ENCODE measurements at places on chromosomes 1 and 21.

DNA sequence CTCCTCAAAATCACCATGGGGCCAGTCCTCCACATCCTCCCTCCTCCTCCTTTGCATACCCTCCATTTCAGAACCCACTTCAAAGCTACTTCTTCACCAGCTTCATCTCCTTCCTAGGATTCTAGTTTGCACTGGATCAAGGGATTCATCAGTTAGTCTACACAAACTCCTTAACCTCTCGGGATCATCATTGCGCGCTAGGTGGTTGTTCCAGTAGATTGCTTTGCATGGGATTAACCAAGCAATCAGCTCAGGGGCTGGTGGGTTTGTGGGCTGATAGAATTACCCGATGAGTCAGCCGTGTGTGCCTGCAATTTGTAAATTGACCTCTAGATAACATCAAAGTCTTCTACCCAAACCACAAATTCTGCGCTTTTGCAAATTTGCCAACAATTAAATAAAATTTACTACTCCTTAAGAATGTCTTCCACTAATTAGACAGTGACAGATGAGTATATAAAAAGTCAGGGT, 7.7 kb downstream of the KANK4 start:
- DNase-seq: no peak

DNA sequence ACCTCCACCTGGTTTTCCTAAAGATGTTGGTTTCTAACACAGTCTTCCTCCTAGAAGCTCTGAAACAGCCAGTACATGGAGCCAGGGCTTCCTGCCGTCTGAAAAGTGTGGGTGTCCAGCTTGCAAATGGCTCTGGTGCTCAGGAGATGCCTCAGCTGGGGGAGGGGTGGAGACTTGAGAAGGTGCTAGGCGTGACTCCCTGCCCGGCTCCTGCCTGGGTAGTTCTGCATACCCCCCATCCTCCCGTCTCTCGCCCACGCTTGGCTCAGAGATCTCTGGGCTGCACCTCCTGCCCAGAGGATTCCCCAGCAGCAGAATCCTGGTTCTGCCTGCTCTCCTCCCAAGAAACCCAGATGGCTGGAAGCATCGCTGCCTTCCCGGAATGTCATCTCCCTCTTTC, 16.9 kb downstream of the STUM start:
- DNase-seq: no peak

GRCh38 chr1:201938440-201939035, 7.8 kb downstream of the LMOD1 start:
- DNase-seq: no peak

DNA sequence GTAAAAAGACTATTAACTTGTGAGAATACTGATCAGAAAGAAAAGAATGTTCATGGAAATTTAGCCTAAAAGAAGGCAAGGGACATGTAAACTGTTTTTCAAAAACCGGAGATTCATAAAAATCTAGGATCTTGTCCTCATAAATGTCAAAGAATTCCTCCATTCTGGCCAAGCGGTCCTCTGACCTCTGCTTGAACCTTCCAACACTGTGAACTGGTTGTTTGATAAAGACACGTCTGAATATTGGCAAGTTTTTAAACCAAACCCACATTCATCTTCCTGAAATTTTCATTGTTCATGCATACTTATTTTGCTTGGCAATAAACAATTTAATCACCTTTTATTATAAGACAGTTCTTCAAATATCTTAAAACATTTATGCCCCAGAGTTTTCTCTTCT, 19.8 kb downstream of the ASPM start:
- no peak for DNase-seq

- no peak for DNase-seq
Observed at GRCh38 chr1:39927538-39927937, 25.8 kb upstream of the MYCL start.

GRCh38 chr21:27812279-27812678, 845.4 kb upstream of the ADAMTS5 start:
- DNase-seq: no peak

DNA sequence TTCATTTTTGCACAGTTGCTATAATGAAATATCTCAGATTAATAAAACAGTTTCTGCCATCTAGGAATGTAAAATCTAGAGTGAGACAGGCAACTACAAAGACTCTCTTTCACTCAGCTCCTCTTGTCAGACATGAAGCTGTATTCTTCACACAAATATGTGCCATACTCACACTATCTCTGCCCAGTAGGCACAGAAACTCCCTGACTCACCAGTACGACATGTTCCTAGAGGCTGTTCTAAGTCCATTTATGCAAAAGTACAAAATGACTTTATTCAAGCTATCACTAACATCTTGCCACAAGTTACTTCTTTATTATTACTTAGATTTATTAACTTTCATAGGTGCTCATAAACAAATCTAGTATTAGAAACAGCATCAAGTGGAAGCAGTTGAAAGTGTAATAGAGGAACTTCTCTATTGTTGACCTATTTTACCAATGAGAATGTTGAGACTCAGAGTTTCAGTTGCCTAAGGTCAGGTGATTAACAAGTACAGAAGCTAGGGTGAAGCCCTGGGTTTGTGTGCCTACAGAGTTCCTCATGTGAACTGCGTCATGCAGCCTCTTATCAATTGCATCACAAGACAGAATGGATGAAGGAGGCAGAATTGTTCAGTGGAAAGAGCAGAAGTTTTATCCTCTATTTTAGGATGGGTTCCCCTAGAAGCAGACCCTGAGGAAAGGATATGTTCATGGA, 98.9 kb downstream of the RGS2 start:
- DNase-seq: no peak

DNA sequence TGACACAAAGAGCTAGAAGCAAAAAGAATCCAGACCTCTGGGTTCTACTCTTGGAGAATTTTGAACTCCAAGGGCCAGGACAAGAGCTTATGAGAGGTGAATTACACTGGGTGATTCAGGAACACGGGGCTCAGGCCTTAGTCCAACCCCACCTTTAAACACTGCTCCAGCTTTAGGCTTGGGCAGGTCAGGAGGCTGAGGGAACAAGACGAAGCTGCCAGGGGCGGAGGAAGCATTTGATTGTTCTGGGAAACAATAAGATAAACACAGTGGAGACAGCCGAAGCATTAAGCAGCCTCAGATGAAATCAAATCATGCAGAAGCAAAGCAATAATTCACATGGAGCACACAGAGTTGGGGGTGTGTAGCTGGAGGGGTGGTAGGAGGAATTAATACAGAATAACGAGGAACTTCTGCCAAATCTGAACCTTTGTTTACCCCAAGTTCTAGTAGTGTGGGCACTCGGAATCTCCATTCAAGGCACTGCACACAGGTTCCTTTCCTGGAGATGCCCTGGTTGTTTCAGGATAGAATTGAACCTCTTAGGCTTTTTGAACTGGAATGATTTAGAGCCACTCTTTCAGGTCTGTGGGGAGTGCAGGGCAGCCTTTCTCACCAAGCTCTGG, 93.2 kb downstream of the PLXNA2 start:
- DNase-seq: no peak

DNA sequence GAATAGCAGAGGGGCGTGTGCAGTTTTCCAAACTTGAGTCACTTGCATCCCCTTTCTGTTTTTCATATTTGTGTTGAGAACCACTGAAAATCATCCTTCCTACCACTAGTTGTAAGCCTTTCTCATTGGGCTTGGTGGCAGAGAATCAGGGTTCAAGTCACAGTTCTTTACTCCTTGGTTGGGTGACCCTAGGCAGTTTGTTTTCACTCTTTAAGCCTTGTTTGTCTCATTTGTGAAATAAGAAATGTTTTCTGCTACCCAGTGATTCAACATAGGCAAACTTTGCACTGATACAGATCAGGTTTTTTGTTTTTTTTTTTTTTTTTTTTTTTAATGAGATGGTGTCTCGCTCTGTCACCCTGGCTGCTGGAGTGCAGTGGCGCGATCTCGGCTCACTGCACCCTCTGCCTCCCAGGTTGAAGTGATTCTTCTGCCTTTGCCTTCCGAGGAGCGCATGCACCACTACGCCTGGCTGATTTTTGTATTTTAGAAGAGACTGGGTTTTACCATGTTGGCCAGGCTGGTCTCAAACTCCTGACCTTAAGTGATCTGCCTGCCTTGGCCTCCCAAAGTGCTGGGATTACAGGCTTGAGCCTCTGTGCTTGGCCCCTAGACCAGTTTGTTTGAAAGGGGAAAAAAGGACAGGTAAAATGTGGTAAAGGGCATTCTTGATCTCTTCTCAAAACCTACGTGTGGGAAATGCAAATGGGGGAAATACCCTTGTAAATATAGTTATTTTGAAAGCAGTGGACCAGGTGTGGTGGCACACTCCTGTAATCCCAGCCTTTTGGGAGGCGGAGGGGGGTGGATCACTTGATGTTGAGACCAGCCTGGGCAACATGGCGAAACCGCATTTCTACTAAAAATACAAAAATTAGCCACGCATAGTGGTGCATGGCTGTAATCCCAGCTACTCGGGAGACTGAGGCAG, 3.2 kb downstream of the CLIC4 start:
- DNase-seq: no peak

DNA sequence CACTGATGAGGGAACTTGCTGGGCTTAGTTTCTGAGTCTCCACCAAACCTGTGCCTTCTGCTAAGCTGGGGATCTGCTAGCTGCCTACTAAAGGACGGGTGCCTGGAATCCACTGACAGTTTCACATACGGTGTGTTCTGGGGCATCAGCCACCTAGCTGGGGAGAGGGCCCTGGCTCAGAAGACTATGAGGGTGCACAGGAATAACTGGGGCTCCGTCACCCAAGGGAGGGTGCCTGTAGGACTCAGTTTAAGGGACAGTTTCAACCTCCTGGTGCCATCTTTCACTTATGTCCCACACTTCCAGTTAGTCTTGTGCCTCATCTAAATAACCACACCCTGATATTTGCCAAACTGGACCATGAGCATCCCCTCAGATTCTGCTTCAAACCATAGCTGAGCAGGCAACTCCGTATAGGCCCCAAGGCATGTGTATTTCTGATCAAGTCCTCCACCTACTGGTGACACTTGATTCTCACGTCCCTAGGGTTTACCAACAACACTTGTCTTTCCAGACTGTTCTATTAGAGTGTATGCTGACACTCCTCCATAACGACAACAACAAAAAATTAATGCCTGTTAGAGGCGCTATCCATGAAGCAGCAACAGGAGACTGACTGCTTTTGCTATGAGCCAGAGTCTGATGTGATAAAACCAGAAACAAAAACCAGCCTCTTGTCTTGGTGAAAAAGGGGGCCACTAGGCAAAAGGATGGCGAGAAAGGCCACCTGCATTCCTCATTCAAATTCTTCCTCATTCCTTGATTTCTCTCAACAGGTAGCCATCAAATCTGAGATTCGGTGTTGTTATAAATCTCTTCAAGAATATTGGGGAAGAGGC, 55.0 kb upstream of the PAXBP1 start:
- no peak for DNase-seq

DNA sequence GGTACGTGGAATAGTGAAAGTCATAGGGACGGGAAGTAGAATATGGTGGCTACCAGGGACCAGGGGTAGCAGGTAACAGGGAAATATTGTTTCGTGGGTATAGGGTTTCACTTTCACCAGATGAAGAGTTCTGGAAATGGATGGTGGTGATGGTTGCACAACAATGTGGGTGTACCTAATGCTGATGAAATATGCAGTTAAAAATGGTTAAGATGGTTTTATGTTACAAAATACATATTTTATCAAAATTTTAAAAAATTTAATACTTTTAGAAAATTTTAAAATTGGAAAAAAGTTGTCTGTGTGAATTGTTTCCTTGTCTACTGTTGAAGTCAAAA, 55.5 kb upstream of the TLR5 start:
- DNase-seq: no peak

- no peak for DNase-seq
Observed at GRCh38 chr21:42107881-42108553, 36.9 kb downstream of the UMODL1 start.

DNA sequence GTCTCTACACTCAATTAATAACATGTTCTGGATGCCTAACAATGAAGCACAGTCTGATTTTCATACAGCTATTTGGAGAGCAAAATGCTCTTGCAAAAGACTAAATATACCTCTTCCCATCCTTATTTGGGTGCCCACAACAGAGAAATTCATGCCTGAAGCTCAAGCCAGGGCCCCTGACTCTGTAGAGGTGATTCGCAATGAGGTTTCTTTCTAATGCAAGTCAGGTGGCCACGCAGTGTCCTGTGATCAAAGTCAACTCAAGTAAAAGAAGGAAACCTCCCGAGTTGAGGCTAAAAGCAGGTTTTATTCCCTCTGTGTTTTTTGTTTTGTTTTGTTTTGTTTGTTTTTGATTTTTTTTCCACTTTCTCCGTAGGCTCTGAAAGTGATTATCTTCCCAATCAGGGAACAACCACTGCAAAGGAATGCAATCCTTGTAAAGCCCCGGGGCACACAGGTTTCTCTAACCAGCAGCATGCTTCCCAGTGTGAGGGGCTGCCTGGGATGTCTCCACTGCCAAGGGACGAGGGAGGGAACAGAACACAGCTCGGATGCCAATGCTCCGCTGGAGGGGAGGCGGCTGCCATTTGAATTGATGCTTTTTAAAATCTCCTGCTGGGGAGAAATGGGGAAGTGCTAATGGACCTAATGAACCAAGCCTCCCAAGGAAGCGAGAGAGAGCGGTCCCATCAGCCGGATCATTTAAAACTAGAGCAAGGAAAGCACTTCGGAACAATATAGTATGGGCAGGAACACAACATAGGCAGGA, 73.8 kb upstream of the SSX2IP start:
- no peak for DNase-seq

GRCh38 chr1:48018799-48019198, 21.6 kb upstream of the TRABD2B start:
- peak; percentile 40 for DNase-seq

DNA sequence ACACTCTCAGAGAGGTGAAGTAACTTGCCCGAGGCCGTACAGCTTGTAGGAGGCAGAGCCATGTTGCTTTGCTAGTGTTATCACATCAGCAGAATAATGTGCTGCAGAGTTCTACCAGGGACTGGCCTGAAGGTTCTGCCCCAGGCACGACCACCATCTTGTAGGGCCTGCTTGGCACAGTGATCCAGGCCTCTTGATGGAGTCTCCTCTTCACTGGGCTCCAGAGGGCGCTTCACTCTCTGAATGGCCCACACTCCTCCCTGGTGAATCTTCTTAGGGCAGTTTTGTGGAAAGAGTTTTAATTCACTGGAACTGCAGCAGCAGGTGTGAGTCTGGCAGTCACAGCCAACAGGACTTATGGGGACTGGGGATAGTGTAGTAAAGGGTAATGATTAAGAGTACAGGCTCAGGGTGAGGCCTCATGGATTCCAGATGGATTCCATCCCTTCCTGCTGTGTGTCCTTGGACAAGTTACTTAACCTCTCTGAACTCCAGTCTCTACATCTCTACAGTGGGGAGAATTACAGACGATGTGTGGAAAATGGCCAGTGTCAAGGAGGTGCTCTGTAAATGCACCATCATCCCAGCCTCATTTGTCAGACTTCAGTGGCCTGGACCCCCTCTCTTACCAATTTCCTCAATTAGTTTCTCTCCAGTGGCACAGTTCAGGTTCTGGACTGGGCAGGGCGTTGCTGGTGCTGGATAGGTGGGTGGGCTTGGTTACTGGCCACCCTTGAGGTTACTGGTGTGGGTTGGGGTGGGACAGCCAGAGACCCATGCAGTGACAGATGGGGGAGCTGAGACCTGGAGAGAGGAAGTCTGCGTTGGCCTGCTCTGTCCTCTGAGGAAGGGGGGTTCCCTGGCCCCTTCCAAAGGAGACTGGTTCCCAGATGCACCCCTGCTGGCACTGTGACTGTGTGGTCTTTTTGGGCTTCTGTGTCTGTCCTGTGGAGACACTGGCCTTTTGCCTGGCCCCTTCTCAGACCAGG, 45.9 kb upstream of the CSF3R start:
- peak; percentile 59 for DNase-seq

- no peak for DNase-seq
Observed at GRCh38 chr21:29208682-29209059, 78.2 kb downstream of the MAP3K7CL start.

All from coronary artery (tissue), 2 donors.